ENCODE measurements at places on chromosomes 5 and 9. TPM values are rescaled to one million over a fixed set of nuclear protein-coding genes. Genes with fewer than 3 reads are reported as not detected.

CDH9 gene
- 6.6 TPM for total RNA-seq

SMIM33 gene
- 0.42 TPM for total RNA-seq

SCGB3A2 gene
- not detected for total RNA-seq

SPATA31C1 gene
- total RNA-seq, result 0.08 TPM

DNA sequence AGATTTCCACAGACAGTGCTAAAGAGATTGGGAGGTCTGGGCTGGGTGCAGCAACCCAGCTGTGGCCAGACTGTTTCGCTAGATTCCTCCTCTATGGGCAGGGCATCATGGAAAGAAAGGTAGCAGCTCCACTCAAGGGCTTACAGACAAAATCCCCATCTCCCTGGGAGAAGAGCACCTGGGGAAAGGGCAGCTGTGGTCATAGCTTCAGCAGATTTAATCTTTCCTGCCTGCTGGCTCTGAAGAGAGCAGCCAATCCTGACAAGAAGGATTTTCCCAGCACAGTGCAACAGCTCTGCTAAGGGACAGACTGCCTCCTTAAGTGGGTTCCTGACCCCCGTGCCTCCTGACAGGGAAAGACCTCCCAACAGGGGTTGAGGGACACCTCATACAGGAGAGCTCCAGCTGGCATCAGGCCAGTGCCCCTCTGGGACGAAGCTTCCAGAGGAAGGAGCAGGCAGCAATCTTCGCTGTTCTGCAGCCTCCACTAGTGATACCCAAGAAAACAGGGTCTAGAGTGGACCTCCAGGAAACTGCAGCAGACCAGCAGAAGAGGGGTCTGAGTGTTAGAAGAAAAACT is 1379.3 kb upstream of the ACO1 start:
- ATAC-seq, result no peak

DNA sequence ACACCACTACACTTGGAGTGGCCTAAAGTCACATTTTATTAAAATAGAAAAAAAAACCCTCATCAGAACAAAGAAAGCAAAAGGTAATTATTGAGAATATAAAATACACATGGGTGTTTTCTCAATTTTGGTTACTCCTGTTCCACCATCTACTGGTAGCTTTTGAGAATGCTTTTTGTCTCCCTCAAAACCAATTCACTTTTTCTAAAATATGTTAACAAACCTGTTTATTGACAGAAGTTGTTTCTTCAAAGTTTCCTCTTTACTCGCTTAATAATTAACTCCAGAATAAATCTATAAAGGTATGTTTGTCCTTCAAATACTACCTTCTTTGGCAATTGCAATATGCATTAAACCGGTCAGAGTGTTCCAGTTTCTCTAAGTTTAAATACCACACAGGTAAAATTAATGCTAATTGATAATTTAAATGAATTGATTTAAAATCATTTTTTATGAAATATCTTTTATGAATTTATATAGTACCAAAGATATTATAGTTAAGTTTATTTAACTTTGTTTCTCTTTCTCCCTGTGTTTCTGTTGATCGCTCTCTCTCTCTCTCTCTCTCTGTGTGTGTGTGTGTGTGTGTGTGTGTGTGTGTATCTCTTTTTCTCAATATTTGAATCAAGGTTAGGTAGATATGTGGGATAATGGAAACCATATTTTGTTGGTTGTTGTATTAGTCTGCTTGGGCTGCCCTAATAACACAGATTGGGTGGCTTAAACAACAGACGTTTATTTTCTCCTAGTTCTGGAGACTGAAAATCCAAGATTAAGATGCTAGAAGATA is 487.4 kb downstream of the PRDM9 start:
- ATAC-seq, result no peak

DNA sequence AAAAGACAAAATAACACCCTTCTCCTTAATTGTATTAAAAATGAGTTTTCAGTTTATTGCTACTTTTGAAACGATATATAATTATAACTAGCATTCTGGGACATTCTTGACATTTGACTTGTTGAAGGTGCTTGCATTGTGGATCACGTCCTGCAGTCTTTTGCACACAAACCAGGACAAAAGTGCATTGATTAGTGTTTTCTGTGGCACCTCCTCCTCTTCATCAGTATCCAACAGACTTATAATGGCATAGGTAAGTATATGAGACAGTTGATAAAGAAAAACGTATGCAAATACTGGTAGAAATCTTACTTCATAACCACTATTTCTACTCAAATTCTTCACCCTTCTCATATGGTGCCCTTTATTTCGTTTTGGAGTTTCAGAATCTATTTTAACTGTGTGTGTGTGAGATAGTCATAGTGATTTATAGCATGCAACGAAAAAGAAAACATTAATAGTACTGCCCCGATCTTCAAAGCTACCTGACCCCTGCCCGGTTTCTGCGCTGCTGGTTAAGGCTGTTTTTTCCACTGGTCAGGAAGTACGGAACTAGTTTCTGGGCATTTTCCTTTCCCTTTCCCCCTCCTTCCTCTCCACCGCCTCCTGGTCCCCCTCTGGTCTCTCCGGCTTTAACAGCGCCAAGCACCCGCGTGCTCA is 639 bp upstream of the RASA1 start:
- peak; percentile 30 for ATAC-seq

- ATAC-seq, result no peak
These were observed 56.0 kb downstream of the TRPC7 start for GRCh38 chr5:136309376-136309775.

DNA sequence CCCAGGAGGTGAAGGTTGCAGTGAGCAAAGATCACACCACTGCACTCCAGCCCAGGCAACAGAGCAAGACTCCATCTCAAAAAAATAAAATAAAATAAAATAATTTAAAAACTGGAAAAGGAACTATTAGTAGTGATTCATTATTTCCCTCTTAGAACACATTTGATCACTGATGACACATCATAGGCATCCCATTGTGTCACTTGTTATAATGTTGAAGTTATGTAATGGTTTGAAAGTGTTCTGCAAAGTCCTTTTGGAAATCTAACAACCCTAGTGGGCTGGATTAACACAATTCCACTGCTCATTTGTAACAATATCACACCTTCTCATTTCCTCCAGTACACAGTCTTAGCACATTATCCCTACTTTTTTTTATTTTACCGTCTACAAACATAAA is 81.8 kb upstream of the LMNB1 start:
- no peak for ATAC-seq

- ATAC-seq, result no peak
These were observed 175.5 kb upstream of the POU5F2 start for GRCh38 chr5:93916872-93917271.
